ENCODE measurements at places on chromosomes 2 and 18.

DNA sequence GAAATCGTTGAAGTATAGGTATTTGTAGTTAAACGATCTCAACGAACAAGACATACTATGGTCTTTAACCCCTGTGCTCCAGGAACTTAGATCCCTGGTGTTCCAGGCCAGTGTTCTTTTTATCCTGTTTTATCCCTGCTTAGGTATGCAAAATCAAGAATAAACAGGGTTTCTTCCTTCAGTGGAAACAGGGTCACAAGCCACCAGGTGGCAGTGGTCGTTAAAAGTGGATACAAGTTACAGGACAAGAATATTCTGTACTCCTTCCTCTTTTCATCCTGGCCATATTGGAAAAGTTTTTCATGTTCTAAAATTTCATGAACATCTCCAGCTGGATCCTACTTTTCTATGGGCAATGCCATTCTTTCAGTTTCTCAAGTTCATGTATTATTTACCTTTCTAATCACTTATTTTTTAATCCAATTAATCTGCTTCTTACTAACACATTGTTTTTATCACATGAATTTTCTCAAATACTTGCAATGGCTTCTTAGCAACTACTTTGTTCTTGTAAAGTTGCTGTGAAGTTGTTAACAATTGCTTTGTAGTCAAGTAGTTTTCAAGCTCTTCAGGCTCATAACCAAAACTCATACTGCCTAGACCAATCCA is 16.4 kb upstream of the HNMT start:
- peak; percentile 51 for DNase-seq

- no peak for DNase-seq
These were observed 592.3 kb downstream of the THSD7B start for GRCh38 chr2:137357634-137358033.

DNA sequence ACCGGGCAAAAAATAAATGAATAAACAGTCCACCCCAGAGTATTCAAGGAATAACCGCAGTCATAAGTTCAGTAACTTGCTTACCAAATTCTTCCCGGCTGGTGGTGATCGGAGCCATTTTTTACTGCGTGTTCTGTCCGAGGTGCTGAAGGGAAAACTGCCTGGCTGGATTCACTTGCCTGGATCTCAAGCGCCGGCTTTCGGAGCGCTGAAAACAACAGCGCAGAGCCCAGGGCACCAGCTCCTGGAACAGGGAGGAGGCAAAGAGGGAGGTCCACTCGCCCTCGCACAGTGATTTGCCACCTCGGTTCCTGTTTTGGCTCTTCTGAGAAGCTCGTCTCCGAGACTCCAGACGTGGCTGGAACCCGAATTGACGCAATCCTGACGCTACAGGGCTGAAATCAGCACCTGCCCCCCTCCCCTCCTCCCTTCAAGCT is at the start of gene SYT4:
Gene SYT4, minus strand, starts transcription at position 327 of the 437 bp plus-strand sequence. Its CDS starts 209 bp downstream, at position 118.
- DNase-seq, result peak; percentile 32

- DNase-seq, result no peak
These were observed 577 bp upstream of the GLI2 start for GRCh38 chr2:120734930-120735651.

- DNase-seq, result no peak
These were observed 1.4 kb upstream of the MALT1 start for GRCh38 chr18:58669731-58670378.

DNA sequence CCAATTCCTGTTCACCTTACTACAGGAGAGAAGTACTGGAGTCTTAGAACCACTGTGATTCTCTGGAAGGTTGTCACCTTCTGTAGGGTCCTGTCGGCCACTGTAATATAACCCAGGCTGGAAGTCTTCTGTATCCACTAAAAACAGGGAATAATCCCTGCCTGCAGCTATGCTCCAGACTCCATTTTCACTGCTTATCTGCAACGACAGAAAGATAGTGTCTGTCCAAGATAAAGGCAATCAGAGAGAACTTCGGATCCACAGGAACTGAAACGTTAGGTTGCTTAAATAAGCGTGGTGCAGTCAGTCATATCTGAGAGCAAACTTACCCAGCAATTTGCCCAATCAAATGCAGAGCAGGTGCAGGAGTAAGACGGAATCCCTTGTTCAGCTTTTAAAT is 34.2 kb downstream of the ALS2 start:
- no peak for DNase-seq

- DNase-seq, result no peak
These were observed 31.3 kb downstream of the SETBP1 start for GRCh38 chr18:44712025-44712424.

GRCh38 chr2:161120775-161121174 is 39.5 kb upstream of the TANK start:
- no peak for DNase-seq

DNA sequence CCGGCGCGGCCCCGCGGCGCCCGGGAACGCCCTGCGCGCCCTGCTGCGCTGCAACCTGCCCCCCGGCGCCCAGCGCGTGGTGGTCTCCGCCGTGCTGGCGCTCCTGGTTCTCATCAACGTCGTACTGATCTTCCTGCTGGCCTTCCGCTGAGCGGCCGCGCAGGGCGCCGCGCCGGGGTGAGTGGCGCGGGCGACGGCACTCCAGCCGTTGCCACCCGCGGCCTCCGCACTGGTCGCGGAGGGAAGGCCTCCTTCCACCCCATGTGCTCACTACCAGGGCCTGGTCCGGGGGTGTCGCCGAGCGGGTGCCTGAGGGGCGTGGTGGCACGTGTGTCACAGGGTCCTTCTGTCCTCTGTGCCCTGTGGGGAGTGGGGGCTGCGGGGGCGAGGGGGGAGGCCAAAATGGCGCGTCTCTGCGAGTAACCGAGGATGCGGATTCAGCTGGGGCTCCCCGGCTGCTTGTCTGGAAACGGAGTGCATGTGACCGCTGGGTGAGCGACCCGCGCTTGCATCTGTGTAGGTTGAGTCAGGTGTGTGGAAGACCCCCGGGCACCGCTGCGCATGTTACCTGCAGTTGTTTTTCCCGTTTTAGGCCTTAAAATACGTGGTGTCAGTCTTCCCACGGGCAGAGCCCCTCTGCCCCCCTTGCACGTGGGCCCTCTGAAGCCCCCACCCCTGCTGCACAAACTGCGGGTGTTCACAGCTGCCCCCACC is 58.0 kb downstream of the FAM168B start:
- DNase-seq, result no peak

DNA sequence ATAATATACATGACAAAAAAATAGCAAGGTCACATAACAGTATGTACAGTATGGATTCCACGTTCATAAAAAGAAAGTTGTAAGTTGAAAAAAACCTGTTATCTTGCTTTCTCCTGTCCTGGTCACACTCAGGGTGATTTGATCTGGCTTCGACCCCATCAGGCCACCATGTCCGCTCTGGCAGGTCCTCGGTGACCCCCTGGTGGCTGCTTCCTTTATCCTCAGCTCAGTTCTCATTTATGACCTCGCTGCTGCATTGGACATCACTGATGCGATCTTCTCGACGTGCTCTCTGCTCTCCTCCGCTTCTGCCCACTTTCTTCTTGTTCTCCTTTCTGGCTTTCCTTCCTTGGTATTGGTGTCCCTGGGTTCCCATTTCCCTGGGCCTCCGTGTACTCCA is 29.7 kb downstream of the DGKD start:
- peak; percentile 26 for DNase-seq

DNA sequence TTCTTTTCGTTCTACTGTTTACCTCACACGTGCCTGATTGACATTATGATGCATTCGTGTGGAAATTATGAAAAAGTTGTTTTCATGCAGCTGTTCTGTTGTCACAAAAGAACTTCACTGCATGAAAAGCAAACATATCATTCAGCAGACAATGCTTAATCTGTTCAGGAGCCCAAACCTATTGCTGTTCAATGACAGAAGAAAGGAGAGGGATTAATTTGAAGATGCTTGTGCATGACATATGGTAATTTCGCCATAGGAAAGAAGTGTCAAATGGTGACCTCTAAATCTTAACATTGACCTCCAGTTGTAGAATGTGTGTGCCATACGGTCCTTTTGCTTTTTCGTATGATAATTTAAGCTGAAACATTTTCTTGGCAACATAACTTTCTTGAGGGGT is 124.5 kb downstream of the WDR7 start:
- DNase-seq, result no peak

GRCh38 chr2:97005353-97005752 is 19.0 kb upstream of the FAM178B start:
- DNase-seq, result peak; percentile 51

- DNase-seq, result no peak
These were observed 42.0 kb downstream of the TMEM182 start for GRCh38 chr2:102803897-102804217.

DNA sequence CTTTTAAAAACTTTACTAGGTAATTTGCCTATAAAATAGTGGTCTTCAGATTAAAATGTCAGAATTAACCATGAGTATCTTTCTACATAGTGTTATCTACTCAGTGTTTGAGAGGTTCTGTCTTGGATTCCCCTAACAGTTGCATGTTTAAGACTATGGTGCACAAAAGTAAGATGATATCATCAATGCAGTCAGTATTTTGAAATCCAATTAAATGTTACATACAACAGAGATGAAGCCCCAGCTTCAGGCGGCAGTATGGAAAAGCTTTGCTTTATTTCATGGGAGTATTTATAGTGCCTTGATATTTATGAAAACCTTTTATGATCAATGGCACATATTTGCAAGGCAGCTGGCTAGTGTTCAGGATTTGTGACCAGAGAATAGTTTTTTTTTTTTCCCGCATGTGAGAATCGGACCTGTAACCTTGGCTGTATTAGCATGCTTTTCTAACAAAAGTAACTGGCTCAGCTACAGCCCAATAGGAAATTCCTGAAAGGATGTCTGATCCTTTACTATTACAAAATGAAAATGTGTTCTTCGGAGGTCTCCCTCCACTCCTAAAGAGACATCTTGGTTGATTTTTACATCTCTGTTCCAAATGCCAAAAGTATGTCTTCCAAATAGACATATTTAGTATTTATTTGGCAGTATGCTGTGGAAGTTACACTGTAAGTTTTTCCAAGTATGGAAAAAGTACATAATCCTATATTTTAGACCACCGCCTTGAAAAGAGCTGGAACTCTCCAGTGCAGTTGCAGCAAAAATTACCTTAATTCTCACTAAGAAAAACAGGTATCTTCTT is 319.3 kb upstream of the UBE2E3 start:
- DNase-seq, result no peak

- no peak for DNase-seq
These were observed 112.1 kb downstream of the PLB1 start for GRCh38 chr2:28607730-28608499.

- no peak for DNase-seq
These were observed 201.5 kb upstream of the RAB6C start for GRCh38 chr2:129777762-129778583.

- DNase-seq, result no peak
These were observed 61.2 kb upstream of the SPP2 start for GRCh38 chr2:233989221-233989858.

DNA sequence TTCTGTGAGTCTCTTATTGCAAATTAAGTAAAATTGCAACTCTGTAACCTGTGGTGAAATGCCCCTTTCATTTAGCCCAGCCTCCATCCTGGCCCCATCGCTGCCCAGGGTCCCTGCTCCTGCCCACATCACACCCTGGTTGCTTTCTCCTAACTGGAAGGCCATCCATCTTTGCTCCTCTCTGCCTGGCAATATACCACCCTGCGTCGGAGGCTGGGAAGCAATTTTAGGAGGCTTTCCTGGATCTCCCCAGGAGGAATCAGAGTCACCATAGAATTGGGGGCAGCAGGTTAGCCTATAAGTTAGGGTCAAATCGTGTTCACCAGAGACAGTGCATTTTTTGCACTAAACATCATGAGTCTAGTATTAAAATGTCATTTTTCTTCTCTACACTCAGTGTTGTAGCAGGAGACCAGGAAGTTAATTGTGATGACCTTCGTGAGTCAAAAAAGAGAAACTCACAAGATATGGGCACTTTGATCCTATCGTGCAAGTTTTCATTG is 14.5 kb upstream of the TXNDC2 start:
- no peak for DNase-seq

GRCh38 chr2:180050246-180050645 is 43.1 kb upstream of the CWC22 start:
- no peak for DNase-seq

DNA sequence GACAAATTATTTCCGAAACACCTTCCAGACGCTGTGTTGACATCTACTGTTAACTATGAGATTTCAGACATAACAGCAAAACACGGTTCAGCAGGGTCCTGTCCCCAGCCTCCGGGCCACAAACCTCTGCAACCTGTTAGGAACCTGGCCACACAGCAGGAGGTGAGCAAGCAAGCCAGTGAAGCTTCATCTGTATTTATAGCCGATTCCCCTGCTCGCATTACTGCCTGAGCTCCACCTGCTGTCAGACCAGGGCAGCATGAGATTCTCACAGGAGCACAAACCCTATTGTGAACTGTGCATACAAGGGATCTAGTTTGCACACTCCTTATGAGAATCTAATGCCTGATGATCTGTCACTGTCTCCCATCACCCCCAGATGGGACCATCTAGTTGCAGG is 31.1 kb downstream of the NDUFA10 start:
- DNase-seq, result no peak

- no peak for DNase-seq
These were observed 22.0 kb downstream of the IL1RL2 start for GRCh38 chr2:102208774-102209173.

GRCh38 chr18:33606621-33607020 is 28.6 kb downstream of the ASXL3 start:
- peak; percentile 53 for DNase-seq

DNA sequence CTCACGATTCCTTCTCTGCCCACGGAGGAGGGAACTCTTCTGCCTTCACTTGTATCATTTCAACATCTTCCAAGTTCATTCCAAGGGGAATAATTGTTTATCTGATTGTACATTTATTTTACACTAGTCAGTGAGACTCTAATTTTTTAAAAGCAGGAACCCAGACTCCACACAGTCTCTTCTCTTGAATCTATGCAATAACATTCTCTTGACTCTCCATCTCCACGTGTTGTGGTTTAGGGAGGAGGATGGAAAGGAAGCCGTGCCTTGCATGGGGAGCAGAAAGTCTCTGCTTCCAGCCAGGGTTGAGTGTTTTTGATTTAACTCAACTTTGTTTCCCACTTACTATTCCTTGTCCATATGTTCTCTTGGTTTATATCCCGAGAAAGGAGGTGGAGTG is 131.1 kb upstream of the RIOK3 start:
- no peak for DNase-seq

- DNase-seq, result no peak
These were observed 1.3 kb upstream of the KCMF1 start for GRCh38 chr2:84969511-84970209.

DNA sequence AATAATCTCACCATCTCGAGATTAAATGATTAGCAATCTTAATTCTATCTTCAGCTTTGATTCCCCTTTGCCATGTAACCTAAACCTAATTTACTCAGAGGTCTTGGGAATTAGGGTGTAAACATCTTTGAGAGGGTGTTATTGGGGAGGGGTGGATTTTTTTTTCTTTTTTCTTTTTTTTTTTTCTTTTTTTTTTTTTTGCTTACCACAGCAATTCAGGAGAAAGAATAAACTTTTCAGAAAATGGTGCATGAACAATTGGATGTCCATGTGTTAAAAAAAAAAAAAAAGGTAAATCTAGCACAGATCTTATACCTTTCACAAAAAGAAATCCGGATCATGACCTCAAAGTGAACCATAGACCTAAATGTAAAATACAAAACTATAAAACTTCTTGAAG is 160.8 kb upstream of the FANCL start:
- no peak for DNase-seq

All from HEK293T (cell line).